ENCODE measurements at places on chromosomes 5 and 9.
A peak's percentile ranks its signal among the peaks of the same experiment; 100 is the strongest.

- DNase-seq: no peak
Measured at GRCh38 chr5:38831909-38832308, 13.9 kb upstream of the OSMR start.

DNA sequence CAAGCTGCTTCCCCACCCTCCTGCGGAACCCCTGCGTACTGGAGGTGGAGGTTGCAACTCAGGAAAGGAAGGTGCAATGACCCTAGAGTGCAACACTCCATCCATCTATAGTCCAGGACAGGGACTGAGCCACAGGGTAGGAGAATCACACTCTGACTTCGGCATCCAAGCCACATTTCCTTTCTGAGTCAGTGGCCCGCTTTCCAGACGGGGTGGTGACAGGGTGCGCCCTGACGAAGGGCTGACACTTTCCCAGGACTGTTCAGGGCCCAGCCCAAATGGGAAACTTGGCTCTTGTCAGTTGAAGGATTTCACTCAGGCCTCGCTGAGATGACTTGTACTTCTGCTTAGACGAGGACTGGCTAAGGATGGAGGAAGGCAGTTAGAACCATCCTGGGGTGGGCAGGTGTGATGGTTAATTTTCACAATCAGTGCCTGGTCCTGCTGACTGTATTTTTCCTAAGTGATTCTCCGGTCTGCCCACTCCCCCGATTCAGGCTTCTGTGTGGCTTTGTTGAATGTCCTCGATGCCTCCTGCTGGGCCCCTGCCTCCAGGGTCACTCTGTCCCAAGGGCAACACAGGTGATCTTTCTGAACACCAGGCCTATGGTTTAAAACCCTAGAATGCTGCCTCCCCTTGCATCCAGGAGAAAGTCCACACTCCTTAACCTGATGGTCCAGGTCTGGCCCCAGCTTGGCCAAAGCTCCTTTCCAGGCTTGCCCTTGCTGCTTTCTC, 228.1 kb downstream of the FSTL4 start:
- DNase-seq: no peak

GRCh38 chr5:176629853-176630680, at the start of the genes EIF4E1B and SNCB:
EIF4E1B (plus strand) TSS chr5:176630675; CDS start chr5:176642788, 12,113 bp downstream.
SNCB (minus strand) TSS chr5:176630534; CDS start chr5:176629654, 880 bp downstream.
- no peak for DNase-seq

DNA sequence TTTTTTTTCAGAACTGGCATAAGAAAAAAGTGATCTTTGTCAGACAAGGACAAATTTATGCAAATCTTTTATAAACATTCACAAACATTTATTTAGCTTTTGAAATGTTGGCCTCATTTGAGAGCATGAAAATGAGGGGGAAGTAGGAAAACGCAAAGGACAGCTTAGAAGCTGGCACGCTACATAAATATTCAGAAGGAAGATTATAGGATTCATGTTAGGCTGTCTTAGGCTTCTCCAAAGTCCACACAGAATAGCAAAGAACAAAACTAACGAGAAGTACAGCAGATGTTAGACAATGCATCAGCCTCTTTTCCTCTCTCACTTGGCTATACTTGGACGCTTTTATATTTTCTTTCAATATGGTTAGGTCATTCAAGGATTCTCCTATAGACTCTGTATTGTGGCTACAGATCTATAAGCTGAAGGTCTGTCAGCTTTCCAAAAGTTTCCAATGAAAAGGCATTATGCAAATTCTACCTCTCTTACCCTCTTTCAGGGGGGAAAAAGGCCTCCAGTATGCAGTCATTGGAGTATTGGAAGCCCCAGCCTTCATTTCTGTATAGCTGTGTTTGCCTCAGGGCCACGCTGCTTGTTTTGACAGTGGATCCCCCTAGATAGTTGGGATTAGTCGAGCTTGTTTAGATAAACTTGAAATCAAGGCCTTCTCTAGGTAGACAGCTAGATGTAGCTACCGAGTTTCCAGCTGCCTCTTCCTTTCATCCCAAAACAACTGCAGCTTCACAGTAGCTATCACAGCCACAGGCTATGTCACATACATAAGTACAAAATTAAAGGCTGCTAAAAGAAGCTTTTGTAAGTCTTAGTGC, 153.0 kb downstream of the DENND1A start:
- no peak for DNase-seq

DNA sequence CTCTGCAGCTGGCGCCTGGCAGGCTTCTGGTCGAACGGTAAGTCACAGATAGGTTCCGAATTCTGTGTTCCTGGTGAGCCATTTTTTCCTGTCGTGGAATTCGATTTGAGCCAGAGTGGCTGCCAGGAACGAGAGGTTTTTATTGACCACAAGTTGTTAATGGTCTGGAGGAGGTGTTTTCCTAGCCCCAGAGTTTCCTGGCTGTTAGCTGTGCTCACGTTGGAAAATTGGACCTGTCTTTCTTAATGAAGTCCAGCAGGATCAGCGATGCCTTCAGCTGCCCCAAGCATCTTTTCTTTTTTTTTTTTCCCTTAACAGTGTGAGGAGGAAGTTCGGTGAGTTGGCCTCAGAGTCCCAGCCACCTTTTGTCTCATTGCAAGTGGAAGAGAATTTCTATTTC, 62.9 kb downstream of the COL5A1 start:
- DNase-seq: no peak

DNA sequence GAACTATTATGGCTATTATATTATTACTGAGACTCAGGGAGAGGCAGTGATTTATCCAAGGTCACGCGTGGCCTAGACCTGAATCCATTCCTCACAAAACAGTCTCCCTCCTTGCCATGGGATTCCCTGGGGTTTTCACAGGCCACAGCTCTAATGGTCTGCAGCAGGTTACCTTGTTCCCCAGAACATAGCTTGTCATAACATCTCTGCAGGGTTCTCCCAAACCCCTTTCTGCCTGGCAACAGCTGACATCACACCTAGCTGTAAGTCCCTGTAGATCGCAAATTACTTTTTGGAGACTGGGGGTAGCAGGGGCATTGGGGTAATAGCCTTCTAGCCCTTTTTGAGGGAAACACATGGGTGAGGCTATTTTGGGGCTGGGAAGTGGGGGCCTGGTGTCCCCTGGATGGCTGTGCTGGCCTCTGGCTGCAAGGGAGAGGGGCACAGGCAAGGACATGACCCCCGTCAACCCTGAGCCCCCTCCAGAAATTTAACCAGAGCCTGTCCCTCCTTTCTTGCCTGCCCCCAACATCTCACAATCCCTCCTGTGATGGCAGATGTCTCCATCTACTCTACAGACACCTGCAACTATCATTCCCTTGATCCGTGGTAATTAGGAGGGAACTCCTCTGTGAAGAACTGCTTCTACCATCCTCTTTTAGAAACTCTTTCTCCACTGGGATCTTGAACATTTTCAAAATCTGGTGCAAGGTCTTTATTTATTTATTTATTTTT, 1.3 kb downstream of the CD74 start:
- no peak for DNase-seq

DNA sequence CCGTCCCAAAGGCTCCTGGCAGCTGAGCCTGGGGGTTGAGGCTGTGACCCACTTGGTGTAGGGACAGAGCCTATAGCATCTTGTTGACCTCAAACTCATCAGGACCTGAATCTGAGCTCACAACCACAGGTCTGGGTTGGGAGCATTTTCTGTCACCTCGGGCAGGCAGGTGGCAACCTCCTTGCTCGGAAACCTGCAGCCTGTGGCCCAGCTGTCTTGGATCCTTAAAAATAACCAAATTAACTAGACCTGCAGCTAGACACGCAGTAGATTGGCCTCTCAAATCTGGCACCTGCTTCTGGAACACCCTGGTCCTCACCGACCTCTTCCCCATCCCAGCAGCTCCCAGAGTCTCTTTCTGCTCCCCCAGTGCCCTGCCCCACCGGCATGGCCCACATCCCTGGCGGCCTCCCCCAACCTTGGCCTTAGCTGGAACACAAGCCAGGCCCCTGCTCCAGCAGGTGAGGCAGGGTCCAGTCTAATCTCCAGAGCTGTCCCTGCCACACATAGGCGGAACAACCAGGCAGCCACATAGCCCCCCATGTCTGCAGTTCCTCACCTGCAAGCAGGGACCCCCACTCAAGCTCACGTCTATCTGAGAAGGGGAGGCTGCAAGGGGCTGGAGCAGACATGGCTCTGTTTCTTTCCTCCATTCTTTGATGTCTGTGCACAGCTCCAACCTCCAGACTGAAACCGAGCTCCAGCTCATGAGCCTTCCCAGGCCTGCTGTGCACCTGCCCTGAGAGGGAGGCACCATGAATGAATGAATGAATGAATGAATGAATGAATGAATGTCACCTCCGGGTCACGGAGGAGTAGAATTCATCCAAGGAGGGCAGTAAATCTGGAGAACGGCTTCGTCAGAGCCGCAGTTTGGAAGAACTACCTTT, 28.3 kb downstream of the PAEP start:
- DNase-seq: no peak

DNA sequence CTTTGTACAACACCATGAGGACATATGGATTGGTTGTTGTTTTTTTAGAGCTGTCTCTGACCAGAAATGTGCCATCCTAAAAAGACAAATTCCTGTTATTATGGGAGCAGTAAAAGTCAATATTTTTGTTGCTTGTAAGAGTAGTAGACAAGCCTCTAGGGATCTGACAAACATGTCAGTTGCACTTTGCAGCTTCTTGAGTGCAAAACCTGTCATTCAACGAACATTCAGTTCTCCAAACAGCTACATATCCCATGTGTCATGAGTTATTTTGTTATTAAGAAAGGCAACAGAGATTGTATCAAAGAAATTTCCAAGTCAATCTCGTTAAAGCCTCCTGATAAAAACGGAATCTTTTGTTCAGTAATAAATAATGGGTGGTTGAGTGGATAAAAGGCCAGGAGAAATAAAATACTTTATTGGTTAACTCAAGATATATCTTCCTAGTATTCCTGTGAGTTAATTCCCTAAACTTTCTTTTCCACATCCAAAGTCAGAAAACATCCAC, 18.1 kb downstream of the C5orf58 start:
- no peak for DNase-seq

- no peak for DNase-seq
Measured at GRCh38 chr5:96440185-96440538, 7.1 kb upstream of the PCSK1 start.

DNA sequence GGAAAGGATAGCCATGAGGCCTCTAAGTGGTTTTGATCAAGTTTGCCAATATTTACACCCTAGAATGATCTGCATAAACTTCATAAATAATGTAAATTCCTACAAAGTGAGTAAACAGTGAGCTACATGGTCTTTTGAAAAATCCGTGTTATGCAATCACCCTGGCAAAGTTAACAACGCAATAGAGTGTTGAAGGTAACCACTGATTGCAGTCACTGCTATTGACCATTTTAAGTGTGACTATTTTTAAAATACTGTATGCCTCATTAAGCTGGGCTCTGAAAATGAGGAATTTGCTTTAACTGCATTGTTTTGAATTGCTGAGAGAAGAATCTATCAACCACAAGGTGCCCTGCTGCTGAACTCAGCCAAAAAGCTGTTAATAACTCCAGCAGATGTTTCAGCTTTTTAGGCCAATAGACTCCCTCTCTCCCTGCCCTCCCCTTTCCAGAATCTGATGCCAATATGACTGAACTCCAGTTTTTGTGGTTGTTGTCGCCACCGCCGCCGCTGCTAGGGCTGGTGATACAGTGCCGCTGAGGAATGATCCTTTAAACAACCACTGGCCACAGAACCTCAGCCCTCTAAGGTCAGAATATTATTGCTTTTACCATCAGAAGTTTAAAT, 35.3 kb upstream of the SMARCA2 start:
- no peak for DNase-seq

- DNase-seq: no peak
Measured at GRCh38 chr5:138271281-138271680, 3.1 kb downstream of the GFRA3 start.

GRCh38 chr5:143134269-143134668, 269.2 kb downstream of the NR3C1 start:
- DNase-seq: no peak

GRCh38 chr9:106526716-106527204, 336.2 kb upstream of the ZNF462 start:
- no peak for DNase-seq

GRCh38 chr5:2334719-2335118, 416.8 kb downstream of the IRX2 start:
- DNase-seq: peak; percentile 13

GRCh38 chr5:1737790-1738405, 61.7 kb downstream of the MRPL36 start:
- peak; percentile 50 for DNase-seq

DNA sequence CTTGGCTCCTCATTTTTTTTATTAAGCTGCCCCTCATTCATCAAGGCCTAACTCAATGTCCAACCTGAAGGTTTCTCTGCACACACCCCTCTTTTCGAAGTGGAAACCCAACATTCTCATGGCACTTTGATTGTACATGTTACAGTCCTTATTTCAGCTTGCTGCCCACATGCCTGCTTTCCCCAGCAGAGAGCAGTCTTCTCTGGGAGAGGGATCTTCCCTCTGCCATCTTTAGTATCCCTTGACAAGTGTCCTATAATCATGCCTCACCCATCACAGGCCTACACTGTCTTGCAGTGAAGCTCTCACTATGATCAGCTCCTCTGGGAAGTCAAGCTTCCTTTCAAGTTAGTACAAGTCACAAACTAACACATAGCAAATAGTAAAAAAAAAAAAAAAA, 175.1 kb downstream of the ACER2 start:
- DNase-seq: no peak

- DNase-seq: no peak
Measured at GRCh38 chr5:157659868-157660660, 7.8 kb upstream of the SOX30 start.

- no peak for DNase-seq
Measured at GRCh38 chr9:136255896-136256890, 10.6 kb upstream of the QSOX2 start.
